Muscle of back (tissue), 13 donors: ENCODE measurements at places on chromosomes 12 and 14.

- DNase-seq, result no peak
These were observed 5.9 kb downstream of the GPR84 start for GRCh38 chr12:54358191-54358944.

DNA sequence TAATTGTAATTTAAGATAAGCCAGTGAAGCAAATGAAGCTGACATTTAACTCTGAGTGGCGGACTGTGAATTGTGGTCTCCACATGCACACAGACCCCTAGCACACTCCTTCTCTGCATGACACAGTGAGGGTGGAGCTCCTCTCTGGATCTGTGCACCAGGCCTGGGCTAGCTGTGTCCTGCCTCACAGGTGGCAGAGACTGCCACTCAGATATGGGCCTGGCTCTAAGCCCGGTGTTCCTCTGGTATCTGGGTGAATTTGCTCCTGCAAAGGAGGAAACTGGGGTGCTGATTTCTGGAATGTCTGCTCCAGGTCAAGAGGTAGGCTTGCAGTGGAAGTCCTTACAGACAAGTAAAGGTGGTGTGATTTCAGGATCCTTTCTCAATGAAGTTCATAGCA lies 282.4 kb downstream of the FOXN3 start:
- DNase-seq, result no peak

DNA sequence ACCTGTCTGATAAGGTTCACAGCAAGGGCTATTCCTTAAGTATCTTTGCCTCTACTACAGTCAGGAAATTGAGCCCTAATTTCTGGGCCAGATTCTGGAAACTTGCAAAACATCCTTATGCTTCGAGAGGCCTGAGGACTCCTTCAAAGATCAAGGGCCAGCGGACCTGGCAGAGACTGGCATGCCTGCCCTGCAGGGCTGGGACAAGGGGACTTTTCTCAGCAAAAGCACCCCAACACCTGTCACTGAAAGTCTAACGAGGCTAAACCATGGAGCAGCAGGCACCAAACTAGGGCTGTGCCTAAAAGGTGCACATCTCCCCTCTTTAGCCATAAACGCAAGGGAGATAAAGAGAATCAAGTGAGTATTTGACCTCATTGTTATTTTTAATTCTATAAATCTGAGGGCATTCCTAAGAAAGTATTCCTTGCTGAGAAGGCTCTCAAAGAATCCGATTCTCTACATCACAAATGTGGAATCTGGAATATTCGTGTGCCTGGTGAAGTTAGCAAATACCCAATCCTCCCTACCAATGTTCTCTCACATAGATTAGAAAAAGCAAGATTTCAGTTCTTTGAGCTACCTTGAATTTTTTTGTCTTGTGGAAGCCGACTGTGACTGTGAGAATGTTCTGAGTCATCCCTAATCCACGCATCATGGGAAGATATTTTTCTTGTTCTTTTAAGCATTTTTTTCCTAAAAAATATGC lies 328.2 kb upstream of the NOVA1 start:
- DNase-seq, result no peak

- no peak for DNase-seq
These were observed 5.8 kb downstream of the MAX start for GRCh38 chr14:65096323-65097089.

DNA sequence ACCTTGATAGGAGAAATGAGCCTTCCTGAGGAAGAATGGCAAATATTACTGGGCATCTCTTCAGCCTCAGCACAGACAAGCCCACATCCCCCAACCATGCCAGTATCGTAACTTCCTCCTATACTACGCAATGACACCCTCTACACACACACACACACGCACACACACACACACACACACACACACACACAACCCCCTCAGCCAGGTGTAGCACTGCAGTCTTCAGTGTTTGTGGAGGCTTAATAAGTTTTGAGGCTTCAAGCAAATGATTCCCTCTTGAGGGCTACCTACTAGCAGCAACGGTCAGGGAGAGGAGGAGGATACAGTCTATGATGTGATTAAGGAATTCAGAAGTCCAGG lies 1.6 kb downstream of the DGKA start:
- DNase-seq, result peak; percentile 27

- peak; percentile 37 for DNase-seq
These were observed 26.6 kb upstream of the KLRB1 start for GRCh38 chr12:9634177-9634803.

GRCh38 chr12:89138048-89138852 lies 214.1 kb downstream of the DUSP6 start:
- DNase-seq, result no peak

DNA sequence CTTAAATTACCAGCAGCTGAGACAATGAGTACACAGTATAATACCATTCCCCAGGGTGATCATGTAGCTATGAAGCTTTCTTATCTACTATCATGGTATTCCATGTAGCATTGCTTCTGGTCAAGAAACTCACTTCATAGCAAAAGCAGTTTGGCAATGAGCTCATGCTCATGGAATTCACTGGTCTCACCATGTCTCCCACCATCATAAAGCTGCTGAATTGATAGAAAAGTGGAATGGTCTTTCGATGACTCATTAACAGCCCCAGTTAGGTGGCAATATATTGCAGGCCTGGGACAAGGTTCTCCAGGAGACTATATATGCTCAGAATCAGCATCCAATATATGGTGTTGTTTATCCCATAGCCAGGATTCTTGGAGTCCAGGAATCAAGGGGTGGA lies 553.7 kb downstream of the FOXG1 start:
- no peak for DNase-seq

DNA sequence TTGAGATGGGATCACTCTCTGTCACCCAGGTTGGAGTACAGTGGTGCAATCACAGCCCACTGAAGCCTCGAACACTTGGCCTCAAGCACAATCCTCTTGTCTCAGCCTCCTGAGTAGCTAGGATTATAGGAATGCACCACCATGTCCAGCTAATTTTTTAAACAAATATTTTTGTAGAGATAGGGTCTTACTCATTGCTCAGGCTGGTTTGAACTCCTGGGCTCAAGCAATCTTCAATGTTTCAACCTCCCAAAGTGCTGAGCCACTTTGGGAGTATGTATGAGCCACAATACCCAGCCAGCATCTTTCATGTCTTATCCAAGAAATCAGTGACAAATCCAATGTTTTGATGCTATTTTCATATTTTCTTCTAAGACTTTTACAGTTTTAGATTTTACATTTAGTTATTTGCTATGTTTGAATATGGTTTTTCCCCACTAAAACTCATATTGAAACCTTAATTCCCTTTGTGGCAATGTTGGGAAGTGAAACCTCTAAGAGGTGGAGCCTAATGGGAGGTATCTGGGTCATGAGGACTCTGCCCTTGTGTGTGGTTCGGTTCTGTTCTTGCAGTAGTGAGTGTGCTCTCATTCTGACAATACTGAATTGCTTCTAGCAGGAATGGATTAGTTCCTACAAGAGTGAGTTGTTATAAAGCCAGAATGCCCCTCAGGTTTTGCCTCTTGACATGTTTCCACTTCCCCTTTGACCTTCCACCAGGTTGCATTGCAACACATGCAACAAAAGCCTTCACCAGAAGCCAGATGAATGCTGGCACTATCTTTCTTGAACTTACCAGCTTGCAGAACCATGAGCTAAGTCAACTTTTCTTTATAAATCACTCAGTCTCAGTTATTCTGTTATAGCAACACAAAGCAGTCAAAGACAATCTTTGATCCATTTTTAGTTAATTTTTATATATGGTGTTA lies 80.8 kb upstream of the AMIGO2 start:
- DNase-seq, result no peak

GRCh38 chr14:104803280-104803911 lies 2.5 kb downstream of the ZBTB42 start:
- DNase-seq, result no peak

- DNase-seq, result no peak
These were observed 1106.8 kb downstream of the AACS start for GRCh38 chr12:126171937-126172559.

DNA sequence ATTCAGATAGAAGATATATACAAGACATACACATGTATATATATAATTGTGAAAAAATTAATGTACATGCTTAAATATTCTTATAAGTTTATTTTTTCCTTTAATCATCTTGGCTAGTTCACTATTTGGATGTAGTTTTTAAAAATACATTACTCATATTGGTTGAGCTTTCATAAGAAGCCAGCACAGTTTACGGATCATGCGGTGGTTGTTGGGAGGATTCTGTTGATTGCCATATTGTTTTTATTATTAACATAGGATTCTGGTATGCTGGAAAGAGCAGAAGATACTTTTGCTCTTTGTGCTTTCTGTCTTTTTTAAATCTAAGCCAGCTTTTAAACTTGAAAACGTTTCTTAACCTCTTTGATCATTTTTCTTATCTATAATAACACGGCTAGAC lies 163.4 kb downstream of the OTOGL start:
- DNase-seq, result no peak

- no peak for DNase-seq
These were observed 32.8 kb downstream of the CLIP1 start for GRCh38 chr12:122389677-122390076.

GRCh38 chr14:53516261-53516774 lies 363.2 kb upstream of the DDHD1 start:
- peak; percentile 45 for DNase-seq

GRCh38 chr14:32696325-32697091 lies 242.2 kb upstream of the NPAS3 start:
- DNase-seq, result no peak

DNA sequence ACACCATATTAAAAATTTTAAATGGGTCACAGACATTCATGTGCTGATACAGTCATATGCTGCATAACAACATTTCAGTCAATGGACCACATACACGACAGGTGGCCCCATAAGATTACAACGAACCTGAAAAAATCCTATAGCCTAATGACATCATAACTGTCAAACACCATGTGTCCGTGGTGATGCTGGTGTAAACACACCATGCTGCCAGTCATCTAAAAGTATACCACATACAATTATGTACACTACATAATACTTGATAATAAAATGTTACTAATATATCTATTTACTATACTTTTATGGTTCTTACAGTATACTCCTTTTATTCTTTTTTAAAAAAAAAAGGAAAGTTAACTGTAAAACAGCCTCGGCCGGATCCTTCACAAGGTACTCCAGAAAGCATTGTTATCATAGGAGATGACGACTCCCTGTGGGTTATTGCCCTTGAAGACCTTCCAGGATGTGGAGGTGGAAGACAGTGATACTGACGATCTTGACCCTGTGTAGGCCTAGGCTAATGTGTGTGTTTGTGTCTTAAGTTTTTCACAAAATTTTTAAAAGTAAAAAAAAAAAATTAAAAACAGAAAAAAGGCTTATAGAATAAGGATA lies 5.0 kb upstream of the TDG start:
- DNase-seq, result no peak

GRCh38 chr12:27870939-27871338 lies 90.9 kb upstream of the MANSC4 start:
- peak; percentile 79 for DNase-seq

GRCh38 chr14:88879022-88879421 lies 54.6 kb downstream of the TTC8 start:
- DNase-seq, result peak; percentile 44

GRCh38 chr14:63993992-63994391 lies 141.2 kb downstream of the SYNE2 start:
- peak; percentile 14 for DNase-seq

DNA sequence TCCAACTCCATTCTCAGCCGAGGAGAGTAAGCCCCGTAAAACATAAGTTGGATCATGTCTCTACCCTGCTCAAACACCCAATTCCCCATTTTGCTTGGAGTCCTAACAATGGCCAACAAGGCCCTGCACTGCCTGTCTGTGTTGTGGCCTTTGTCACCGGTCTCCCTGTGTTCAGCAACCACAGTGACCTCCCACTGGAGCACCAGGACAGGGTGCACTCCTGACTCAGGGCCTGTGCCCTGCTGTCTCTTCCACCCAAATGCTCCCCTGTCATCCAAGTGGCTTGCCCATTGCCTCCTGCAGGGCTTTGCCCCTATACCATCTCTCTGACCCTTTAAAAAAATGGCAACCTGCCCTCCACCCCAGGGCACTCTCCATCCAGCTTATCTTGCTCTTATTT lies 4.4 kb upstream of the KRT85 start:
- no peak for DNase-seq

GRCh38 chr12:9796346-9796745 lies 30.9 kb upstream of the KLRF1 start:
- DNase-seq, result no peak

DNA sequence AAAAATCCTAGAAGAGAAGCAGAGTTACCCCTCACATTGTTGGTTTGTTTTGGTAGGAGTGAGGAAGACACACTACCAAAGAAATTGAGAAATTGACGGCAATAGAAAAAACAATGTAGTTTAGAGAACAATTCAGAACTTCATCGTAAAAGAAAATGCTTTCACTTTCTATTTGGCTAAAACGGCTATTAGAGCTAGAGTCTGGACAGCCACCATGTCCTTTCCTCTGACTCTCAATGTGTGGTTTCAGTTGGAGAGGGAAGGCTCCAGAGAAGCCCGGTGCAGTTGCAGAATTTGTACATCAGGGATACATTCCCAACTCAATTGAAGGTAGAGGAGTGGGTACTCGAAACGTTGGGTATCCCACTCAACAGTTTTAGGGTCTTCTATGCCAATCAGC lies 535.3 kb downstream of the GALC start:
- no peak for DNase-seq

DNA sequence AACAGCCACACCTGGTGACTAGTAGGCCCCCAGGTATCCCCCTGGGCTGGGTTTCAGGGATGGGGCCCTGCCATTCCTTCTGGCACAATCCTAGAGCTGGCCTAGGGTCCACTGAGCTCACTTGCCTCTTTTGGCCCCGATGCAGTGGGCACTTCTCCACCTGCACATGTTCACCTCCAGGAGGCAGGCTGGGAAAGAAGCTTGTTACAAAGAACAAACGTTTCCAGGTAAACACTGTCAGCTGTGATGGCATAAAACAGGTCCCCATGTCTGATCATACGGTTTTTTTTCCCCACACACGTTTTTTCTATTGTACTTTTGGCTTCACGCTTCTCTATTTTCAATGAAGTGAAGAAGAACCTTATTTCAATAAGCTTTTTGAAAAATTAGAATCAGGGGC lies 15.8 kb upstream of the HVCN1 start:
- no peak for DNase-seq

DNA sequence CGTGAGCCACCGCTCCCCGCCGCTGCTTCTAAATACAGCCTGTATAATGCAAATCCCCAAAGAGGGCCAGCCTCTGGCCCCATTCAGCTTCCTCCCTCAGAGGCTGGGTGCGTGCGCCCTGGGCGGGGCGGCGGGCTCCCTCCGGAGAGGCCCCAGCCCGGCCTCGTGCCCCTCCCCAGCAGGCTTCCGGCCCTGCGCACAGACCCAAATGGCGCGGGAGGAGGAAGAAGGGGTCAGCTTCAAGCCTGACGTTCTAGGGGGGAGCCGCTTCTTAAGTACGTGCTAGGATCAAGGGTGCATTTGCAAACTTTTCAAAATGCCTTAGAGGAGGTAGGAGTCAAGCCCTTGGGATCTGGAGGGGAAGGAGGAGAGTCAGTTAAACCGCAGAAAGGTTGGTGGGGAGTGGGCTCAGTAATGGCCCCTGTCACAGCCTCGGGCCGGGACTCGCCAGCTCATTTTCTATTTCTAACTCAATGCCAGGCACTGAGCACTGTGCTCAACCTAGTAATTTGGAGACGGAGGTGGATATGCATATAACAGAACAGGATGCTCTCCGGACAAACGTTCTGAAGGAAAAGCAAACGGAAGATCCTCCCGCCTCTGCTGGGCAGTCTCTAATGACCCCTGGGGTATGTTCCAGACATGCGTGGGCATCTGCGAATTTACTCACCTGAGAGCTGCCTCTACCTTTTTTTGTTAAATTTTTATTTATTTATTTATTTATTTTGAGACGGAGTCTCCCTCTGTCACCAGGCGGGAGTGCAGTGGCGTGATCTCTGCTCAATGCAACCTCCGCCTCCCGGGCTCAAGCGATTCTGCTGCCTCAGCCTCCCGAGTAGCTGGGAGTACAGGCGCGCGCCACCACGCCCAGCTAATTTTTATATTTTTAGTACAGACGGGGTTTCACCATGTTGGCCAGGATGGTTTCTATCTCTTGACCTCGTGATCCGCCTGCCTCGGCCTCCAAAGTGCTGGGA lies 32.3 kb downstream of the NINJ2 start:
- DNase-seq, result no peak
